Cardiac fibroblast (primary cell): ENCODE measurements at places on chromosomes 2 and 18.

- DNase-seq = peak; percentile 22
Observed at GRCh38 chr18:10121786-10122515, 208.1 kb downstream of the VAPA start.

DNA sequence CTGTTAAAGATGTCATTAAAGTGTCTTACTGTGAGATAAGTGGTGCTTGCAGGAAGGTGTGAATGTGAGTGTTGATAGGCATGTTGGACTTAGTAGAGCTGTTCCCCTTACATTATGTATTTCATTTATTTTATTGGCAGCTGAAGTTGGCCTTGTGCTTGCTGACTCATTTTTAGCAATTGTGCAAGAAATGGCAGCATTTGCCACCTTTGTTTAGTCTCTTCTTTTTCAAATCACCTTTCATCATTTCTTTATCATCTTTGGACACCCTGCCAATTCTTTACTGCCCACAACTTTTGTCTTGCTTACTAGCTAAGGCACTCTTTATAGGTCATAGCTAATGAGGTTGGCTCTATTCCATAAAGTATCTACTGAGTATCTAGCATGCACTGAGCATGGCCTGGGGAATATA lies 130.3 kb upstream of the LYPD6 start:
- DNase-seq = no peak

GRCh38 chr2:200022511-200022910 lies 67.1 kb downstream of the MAIP1 start:
- DNase-seq = no peak

DNA sequence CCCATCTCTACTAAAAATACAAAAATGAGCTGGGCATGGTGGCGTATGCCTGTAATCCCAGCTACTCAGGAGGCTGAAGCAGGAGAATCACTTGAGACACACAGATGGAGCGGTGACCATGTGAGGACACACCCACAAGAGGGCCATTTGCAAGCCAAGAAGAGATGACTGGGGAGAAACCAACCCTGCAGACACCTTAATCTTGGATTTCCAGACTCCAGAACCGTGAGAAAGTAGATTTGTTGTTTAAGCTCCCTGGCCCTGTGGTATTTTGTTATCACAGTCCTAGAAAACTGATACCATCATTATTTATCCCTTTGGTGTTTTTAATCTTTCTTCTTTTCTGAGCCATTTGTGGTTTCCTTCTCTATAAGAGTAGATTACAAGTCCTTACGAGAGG lies 88.6 kb upstream of the ID2 start:
- DNase-seq = no peak

DNA sequence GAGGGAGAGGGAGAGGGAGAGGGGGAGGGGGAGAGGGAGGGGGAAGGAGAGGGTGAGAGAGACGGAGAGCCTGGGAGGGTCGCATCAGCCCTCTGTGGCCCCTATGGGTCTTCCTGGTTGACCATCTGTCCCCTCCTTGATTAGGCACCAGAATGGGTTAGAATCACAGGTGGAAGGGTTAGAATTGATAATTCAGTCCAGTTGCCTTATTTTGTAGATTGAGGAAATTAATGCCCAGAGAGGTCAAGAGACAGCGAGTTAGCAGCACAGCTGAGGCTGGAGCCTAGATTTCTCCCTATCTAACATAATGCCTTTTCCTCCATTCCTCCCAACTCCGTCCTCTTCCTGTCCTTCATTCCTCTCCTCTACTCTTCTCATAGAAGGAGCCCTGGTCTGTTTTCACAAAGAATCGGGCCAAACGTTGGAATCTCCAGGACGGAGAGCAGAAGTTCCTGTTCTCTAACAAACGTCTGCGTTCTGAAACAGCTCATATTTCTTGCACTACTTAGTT lies 338 bp upstream of the THUMPD2 start:
- no peak for DNase-seq

- DNase-seq = peak; percentile 97
Observed at GRCh38 chr18:77065221-77065981, 67.2 kb downstream of the MBP start.

GRCh38 chr2:150545916-150546315 lies 58.4 kb upstream of the RND3 start:
- no peak for DNase-seq

- peak; percentile 7 for DNase-seq
Observed at GRCh38 chr18:48216639-48217257, 192.4 kb downstream of the ZBTB7C start.

- DNase-seq = no peak
Observed at GRCh38 chr18:77876319-77876865, 626.7 kb downstream of the GALR1 start.

GRCh38 chr2:70173520-70173919 lies 17.3 kb downstream of the C2orf42 start:
- peak; percentile 19 for DNase-seq

DNA sequence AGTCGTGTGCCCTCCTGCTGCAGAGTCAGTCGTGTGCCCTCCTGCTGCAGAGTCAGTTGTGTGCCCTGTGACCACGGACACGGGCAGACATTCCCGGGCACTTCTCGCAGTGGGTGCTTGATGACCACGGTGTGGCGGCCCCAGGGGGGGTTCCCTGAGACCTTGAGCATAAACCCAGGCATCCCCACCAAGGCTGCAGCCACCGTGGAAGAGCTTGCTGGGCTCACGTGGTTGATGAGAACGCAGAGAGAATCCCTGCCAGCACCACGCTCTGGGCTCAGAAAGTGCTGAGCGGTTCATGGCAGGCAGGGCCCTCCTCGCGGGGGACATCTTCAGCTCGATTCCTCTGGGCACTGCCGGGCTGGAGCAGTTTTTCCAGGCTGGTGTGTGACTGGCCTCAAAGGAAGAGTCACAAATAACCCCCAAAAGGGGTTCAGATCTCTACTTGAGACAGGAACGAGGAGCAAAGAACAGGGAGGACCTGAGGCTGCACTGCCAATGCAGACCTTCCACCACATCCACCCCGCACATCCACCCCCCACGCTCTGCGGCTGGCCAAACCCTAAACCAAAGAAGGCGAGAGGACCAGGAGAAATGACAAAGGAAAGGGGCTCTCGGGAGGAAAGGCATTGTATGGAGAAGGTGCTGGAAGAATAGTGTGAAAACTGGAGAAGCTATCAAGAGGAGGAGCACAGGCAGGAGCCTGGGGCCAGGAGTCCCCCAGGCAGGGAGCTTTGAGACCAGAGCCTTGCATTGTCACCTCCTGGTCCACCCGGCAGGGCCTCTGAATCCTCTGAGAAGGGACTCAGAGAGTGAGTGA lies 8.4 kb upstream of the PER2 start:
- no peak for DNase-seq

DNA sequence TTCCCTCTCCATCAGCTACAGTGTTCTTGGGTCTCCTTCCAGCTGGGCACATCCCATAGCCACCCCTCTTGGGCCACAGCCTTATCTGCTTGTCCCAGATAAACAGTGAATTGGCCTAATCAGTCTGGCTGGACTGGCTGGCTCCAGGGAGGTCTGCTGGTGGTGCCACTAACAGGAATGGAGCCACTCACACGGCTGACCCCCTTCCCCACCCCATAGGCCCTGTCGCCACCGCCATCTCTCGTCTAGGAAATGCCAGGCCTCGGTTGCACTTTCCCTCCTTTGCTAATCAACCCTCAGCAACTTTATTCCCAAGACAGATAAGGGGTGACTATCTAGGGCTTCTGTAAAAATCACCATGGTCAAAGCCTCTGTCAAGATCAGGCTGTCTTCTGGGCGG lies 23.0 kb upstream of the TNP1 start:
- DNase-seq = no peak

DNA sequence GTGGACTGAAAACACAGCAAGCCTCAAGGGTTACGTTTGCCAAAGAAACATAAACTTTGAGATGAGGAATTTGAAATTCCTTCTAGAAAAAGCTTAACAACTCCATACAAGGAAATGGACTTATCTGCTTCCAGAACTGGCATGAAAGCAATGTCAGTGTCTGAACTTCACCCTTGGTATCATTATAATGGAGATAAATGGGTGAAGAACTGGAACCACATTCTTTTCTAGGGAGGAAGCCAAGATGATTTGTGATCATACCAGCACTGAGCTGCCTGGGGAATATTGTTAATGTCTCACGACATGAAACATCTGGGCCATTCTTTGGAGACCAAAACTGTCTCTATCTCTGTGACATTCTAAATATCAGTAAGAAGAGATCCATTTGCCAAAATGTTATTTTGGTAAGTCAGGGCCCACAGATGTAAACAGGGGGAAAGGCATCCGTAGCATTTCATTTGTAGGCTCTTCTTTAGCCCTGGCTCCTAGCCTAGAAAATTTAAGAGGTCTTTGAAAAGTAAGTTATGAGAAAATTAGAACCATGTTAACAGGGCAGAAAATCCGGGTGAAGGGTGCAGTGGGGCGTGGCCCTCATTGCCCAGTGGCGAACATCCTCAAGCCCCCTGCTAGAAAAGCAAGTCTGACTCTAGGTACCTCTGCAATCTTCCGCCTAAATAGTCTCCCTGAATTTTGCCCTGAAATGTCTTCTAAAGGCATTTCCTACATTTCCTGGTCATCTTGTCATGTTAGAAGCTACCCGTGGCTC lies 295.3 kb upstream of the EPAS1 start:
- DNase-seq = no peak

GRCh38 chr2:168490015-168490874 lies 34.2 kb downstream of the CERS6 start:
- peak; percentile 63 for DNase-seq

GRCh38 chr2:187188783-187189631 lies 259.0 kb downstream of the CALCRL start:
- no peak for DNase-seq

GRCh38 chr2:231965102-231965501 lies 3.6 kb downstream of the DIS3L2 start:
- no peak for DNase-seq

- DNase-seq = peak; percentile 33
Observed at GRCh38 chr2:185583058-185583816, 155.4 kb upstream of the FSIP2 start.

GRCh38 chr18:48228301-48228715 lies 180.9 kb downstream of the ZBTB7C start:
- peak; percentile 69 for DNase-seq

DNA sequence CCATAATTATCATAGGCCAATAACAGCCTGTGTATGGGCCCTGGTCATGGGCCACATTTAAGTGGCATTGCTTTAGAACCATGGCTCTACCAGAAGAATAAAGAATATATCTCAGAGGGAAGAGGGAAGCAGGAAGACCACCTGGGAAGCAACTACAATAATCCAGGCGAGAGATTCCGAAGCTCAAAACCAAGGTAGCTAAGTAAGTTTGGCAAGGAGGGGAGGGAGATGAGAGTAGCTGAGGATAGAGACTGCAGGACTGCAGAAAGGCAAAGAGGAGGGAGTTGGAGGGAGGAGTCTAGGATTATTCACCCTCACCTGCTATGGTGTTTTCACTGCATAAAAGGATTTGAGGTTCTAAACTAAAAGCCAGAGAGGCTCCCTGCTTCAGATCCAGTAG lies 293.5 kb downstream of the SETBP1 start:
- no peak for DNase-seq

DNA sequence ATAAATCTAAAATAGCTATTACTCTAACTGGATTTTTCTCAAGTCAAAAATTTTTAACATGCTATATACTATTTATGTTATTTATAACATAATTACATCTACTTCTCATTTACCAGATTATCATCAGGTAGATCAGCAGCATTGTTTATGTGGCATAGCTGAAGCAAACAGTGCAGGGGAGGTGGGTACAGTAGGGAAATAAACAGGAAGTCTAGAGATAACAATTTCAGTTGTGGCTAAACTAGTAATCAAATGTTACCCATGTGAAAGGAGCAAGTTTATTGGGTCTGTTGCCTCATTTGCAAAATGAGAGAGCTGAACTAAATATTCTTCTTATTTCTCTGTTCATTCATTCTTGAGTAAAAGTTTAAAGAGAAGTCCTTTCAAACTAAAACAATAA lies 27.7 kb downstream of the GFPT1 start:
- DNase-seq = no peak

DNA sequence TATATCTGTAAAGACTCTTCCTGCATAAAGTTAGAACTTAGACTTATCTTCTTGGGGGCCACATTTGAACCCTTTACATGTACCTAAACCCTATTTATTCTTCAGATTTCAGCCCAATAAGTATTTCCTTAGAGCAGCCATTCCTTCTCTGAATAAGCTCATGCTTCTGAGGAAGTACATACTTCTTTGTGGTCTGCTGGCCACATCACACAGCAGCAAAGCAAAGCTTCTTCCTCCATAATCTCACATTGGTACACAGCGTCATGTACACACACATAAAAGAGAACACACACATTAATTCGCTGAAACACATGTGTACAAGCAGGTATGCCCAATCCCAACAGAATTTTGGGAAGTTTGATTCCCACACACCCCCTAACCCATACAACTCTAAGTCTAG lies 331.0 kb downstream of the CDH2 start:
- DNase-seq = no peak

DNA sequence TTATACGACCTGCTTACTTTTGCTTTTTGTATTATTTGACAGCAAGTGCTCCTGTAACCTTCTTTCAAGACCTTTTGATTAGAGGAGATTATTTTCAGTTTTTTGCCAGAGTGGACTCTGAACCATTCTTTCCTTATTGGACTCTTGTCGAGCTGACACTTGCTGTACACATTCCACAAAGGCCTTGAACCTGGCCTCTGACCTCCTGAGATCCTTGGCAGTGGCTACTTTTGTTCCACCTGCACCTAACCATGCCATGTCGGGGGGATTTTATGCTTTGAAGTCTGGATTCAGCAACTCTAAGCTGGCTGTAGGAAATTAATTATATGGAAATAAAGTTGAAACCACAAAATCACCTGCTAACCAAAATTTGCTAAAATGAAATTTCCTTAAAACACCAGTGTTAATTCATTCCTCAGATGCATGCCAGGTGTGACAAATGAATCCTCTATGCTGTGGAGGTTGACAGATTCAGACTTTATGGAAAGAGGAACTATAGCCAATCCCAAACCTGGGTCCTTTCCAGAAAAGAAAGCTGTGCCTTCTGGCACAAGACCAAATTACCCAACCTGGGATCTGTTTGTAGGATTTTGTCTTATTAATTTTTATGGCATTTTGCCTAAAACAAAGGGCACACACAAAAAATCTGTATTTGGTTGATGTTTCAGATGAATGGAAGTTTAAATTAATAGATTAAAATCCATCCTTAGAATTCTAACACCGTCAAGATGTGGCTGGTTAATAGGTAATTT lies 110.4 kb downstream of the CDC42EP3 start:
- DNase-seq = no peak

DNA sequence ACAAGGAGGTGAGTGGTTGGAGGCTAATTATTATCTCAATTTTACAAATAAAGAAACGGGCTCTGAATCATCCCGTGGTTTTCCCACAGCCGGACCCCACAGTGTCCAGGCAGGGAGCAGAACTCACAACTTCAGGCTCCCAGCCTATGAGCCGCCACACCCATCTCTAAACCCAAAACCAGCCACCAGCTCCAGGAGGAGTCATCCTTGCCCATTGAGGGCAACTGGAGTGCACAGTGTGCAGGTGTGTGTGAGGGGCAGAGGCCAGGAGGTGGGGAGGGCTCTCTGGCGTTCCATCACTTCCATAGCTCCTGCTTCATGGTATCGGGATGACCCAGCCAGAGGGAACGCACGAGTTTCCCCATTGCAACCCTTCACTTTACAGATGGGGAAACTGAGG lies 144.5 kb downstream of the CYP26B1 start:
- no peak for DNase-seq
